IPS-NIHi11 (cell line): ENCODE measurements at places on chromosomes 1 and 21.

DNA sequence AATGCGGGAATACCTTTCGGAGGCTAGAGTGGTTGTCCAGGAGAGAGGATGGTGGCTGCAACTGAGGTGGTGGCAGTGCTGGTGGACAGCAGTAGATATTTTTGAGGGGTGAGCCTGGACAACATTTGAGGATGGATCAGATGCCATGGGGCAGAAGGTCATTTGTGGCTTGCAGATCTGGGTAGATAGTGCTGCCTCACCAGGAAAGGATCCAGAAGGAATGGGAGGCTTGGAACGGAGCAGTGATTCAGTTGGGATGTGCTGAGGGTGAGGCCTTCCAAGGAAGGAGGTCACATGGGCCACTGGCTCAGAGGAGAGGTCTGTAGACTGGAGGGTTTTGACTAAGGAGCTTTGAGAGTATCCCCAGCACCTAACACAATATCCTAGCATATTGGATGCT lies 110.8 kb upstream of the KAZN start:
- no peak for DNase-seq

GRCh38 chr1:2468041-2468472 lies 8.0 kb upstream of the PLCH2 start:
- peak; percentile 94 for DNase-seq

DNA sequence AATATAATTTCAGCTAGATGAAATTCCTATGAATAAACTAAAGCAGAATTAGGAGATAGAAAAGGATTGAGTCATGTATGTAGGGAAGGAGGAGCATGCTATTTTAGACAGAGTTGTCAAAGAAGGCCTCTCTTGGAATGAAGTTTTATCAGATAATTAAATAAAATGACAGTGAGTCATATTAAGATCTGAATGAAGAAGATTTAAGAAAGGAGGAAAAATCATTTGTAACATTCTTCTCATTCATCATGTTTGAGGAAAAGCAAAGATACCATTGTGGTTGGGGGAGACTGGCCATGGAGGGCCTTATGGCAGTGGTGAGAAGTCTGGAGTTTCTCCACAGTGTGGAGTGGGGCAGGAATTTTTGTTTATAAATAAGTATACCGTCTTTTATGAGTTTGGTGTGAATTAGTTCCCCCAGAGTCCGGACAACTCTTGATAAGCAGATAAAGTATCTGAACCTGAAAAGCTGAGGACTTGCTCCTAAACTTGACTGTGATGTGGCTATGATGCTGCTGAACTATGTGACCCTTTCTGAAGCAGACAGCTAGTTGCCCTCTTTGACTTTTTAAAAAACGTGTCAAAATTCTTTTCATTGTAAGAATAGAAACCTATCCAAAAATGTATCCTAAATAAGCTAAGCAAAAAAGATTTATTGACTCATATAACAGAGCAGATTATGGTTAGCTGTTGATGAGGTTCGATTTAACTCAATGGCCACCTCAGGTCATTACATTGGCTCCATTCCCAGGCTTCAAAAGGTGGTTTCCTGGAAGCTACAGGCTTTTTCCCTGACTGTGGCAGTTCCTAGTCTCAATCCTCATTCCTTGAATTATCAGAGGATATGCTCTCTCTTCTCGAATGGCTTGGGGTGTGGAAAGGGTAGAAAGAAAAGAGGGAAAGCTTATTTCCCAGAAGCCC lies 90.8 kb downstream of the LHX9 start:
- DNase-seq = no peak

- peak; percentile 74 for DNase-seq
Observed at GRCh38 chr1:41435570-41436178, 48.8 kb downstream of the EDN2 start.

GRCh38 chr1:185239861-185240260 lies 77.2 kb downstream of the IVNS1ABP start:
- DNase-seq = no peak

DNA sequence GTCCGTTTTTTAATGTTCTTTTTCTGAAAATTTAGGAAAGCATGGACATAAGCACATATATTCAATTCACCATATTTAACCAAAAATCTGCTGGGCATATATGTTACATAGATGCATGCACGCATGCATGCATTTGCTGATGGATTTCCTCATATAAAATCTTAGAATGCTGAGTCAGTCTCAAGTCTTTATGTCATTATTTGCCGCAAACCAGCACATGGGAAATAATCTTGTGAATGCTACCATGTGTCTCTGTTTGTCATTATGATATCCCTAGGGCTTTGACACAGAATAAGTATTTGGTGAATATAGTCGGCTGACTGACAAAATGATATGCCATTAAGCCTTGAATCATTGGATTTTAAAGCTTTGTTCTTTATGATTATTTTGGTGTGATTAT lies 776.5 kb downstream of the KCNT2 start:
- no peak for DNase-seq

DNA sequence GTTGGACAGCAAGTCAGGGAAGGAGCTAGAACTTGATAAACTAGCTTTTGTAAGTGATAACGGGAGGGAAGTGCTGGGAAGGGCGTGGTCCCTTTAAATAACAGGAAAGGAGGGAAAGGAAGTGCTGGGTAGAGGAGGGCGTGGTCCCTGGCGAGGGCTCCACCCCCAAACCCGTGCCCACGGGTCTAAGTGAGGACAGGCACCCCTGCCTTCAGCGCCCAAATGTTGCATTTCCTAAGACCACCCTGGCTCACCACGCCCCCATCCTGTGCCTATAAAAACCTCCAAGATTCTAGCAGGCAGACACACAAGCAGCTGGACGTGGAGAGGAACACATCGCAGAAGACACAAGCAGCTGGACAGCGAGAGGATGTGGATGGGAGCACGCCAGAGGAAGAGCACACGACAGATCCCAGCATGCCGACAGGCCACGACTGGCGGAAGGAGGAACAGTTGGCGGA lies 58.5 kb downstream of the PALMD start:
- DNase-seq = no peak

GRCh38 chr1:25474439-25475047 lies 43.8 kb downstream of the MACO1 start:
- no peak for DNase-seq

- DNase-seq = no peak
Observed at GRCh38 chr1:98870959-98871903, 133.4 kb downstream of the PLPPR5 start.

GRCh38 chr1:39854314-39854713 lies 29.0 kb downstream of the TRIT1 start:
- no peak for DNase-seq

GRCh38 chr1:31785947-31786290 lies 21.8 kb upstream of the ADGRB2 start:
- no peak for DNase-seq

DNA sequence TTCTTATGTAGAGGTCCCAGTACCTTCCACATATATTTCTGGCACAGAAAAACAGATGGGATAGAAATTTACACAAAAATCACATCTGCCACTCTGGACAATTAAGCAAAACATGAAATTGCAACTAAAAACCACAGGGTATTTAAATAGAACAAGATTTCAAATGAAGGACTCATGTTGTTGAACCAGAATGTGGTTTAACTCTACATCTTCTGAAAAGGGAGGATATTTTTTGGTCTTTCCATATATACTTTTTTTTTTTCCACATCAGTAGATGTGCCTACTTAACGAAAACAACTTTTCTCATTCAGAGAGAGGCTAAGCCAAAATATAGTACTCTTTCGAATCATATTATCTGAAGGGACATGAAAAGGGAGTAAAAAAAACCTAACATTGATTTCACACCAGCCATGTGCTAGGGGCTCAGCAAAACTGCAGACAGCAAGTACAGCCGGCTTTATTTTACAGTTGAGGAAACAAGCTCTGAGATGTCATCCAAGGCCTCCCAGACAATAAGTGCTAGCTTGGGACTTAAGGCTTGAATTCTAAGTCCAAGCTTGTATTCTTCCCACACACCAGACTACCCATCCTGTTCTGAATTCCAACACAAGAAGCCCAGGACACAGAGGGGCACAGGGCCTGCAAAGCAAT lies 208.9 kb downstream of the PBX1 start:
- no peak for DNase-seq

DNA sequence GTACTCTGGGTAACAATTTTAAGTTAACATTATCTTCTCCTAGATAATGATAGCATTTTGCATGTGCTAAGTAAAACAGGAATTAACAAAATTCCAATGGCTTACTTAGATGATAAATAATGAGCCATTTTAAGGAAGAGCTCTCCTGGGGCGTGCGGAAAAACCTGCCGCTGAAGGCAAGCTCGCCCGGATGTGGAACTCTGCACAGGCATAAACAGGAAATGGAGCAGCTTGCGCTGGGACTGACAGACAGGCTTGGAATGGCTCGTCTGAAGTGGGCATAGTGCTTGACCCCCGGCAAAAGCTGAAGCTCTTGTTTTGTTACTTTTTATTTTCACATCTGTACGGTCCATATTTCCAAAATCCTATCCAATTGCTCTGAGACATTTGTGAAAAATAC lies 169.2 kb downstream of the ZNF281 start:
- DNase-seq = no peak

- peak; percentile 64 for DNase-seq
Observed at GRCh38 chr1:160117709-160118183, 2.2 kb downstream of the ATP1A2 start.

DNA sequence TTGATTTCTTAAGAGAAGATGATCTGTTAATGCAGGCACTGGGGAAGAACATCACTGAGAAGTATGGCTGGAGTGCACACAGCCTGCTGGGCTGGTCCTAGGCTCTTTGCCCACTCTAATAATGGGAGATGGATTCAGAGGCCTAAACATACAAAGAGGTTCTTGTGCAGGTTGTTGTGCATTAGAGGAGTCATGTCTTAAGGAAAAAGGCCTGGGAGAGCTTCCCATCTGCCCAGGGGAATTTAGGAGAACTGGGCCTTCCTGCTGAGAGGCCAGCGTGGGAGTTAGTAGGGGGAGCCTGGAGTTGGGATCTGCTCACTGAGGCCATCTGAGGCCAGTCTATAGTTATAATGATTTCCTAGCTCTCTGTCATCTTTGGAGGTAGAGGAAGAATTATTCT lies 126.7 kb downstream of the TLR5 start:
- no peak for DNase-seq

GRCh38 chr1:156033011-156033410 lies 12.3 kb upstream of the SSR2 start:
- DNase-seq = no peak

DNA sequence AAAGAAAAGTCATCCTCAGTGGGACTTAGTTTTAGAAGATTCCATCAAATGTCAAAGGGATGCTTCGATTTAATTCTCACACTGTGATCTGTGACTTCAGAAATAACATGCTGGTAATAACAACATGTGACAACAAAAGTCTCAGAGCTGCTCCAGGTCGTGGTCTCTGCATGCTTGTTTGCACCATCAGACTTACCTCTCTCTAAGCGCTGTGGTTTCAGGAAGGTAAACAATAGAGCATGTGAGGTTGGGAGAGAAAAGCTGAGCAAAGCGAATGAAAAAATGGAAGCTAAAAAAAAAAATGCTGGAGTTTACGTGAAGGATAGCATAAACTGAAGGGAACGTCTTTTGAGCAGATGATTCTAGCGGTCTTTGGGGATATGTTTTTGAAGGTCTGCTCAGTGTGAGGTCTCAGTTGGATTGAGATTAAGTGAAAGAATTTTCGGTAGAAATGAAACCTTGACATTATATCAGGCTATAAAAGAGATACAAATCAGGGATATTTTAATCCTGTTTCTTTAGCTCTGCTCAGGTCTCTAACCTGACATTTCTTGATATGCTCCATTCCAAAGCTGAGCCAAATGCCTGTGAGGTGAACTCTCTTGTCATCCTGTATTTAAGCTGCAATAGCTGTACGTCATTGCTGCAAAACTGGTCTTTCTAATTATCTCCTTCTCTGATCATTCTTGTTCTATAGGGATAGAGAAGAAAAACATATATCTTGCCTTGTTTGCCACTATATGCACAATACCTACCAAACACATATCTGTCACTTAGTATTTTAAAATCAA lies 86.5 kb downstream of the C1orf21 start:
- no peak for DNase-seq

DNA sequence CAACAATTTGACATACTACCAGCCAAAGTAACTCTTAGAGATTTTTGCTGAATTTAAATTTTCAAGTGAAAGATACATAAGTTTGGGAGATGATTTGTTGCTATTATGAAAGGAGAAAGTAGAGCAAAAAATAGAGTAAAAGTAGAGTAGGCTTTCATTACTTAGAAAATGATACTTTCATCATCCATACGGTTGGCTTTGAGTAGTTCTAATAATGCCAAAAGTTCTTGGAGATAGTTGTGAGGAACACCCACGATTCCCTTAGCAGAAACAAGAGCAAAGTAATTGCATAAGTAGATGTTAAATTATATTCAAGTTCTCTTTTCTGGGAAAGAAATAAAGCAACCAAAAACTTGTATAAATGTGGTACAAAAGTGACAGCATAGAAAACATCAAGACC lies 95.0 kb upstream of the VAV3 start:
- DNase-seq = no peak

DNA sequence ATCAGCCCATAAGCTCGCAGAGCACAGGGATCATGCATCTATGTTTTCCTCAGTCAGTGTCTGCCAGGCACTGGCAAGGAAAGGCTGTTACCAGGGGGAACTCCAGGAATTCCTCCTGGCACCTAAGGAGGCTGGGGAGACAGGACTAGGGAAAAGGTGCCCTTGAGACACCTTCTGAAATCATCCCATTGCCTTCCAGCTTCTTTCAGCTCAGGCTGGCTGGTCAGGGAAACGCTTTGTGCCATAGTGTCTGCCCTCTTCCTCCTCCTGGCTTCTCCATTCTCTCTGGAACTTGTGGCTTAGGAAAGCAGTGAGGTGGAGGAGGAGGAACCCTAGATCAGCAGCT lies 13.8 kb downstream of the LMNA start:
- no peak for DNase-seq

- no peak for DNase-seq
Observed at GRCh38 chr1:208211921-208212843, 32.0 kb downstream of the PLXNA2 start.

DNA sequence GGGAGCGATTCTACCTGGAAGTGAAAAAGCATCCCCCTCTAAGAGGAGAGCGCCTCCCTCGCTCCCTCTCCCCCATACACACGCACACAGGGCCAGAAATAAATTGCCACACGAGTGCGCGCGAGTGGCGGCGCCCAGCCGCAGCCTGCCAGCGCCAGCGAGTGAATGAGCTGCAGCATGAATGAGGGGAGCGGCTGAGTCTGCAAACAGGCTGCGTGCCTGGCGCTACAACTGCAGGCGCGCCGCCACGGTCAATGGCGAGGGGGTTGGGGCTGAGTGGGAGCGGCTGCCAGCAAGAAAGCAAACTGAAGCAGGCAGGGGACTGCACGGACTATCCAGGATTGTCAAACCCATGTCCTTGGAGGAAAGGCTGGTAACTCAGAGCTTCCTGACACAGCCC lies 2.2 kb downstream of the CAMK1G start:
- peak; percentile 66 for DNase-seq

GRCh38 chr1:164863056-164863455 lies 304.1 kb downstream of the PBX1 start:
- DNase-seq = no peak

DNA sequence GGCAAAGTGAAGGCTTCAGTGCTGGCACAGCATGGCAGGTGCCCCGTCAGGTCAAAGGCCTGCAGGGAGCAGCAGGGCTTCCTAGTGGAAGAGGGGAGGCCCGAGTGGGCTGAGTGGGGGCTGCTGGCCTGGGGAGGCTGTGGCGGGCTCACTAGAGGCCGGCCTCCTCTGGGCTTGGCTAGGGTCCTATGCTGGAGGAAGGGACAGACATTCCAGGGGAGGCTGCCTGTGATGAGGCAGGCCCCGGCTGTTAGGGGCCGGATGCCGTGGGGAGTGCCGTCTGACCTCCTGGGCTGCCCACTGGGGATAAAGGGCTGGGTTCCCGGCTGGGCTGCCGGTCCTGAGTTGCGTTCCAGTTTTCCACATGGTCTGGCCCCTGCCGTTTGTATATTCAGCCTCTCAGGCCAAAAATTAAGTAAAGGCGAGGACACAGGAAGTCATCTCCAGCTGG lies 21.1 kb downstream of the PRXL2B start:
- peak; percentile 4 for DNase-seq
